Left forelimb (tissue), 1 donor: ENCODE measurements at places on chromosomes 3 and 15.

DNA sequence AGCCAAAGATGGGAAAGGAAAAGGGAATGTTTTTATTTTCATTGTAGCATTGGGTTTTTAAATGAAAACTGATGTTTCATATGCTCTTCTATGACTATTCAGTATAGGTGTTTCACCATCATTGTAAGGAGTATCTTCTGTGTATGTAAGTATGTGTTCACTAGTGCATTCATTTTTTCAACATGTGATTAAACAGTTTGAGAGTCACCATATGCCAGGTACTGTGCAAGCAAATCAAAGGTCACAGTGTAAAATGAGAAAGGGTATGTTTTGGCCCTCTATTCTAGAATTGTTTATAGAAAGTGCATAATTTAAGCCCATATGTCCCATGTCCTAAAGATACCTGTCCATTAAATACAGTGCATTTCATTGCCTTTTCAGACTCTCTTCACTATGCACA lies 207.2 kb downstream of the ZBTB20 start:
- no peak for DNase-seq

DNA sequence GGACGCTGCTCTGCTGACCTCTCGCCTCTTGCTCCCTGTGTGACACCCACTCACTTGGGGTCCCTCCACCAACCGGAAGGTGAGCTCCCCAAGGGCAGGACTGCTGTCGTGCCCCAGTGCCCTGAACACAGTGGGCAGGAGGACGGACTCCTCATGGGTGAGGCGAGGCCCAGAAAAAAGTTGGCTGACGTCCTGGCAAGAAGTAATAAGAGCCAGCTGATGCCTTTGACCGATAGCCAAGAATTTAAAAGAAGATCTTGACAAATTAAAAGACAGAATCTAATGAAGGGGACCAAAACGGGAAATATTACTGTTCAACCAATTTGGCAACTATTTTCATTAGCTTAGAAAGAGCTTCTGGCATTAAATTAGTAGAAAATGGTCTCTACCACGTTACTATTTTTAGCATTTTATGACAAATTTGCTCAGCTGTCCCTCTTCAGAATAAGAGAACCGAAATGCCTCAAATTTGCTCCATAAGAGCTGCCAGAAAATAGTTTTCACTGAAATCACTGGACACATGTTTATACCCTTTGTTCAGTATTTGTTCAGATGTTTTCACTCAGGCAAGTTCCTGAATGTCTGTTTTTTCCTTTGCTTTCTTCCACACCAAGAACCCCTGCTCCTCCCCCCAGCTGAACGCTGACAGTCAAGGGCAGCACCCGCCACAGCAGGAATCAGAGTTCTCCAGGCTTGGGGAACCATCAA lies 60.5 kb downstream of the XXYLT1 start:
- peak; percentile 69 for DNase-seq

DNA sequence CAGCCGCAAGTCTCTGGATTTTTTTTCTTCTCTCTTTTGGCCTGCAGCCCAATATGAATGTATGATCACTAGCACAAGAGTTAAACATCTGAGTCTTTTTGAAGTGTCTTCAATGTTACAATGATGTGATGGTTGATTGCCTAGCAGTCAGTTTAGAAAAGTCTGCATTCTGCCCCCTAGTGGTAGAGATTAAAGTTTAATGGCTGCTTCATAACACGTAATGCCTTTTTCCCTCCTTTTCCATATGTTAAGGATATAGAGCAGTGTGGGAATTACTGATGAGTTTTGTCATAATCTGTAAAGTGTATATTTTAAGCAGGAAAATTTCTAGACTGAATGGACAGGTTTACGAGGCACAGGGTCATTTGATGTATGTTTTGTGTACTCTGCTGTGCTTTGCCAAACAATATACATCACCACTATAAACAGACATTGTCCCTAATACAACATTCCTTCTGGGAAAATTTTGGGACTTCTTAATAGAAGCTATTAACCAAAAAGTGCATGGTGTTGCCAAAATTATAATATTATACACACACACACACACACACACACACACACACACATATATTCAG lies 1038.5 kb upstream of the NR2F2 start:
- DNase-seq = no peak

- no peak for DNase-seq
Observed at GRCh38 chr3:15637131-15637951, 35.8 kb downstream of the BTD start.

GRCh38 chr3:45119824-45120358 lies 26.3 kb downstream of the CDCP1 start:
- DNase-seq = no peak

DNA sequence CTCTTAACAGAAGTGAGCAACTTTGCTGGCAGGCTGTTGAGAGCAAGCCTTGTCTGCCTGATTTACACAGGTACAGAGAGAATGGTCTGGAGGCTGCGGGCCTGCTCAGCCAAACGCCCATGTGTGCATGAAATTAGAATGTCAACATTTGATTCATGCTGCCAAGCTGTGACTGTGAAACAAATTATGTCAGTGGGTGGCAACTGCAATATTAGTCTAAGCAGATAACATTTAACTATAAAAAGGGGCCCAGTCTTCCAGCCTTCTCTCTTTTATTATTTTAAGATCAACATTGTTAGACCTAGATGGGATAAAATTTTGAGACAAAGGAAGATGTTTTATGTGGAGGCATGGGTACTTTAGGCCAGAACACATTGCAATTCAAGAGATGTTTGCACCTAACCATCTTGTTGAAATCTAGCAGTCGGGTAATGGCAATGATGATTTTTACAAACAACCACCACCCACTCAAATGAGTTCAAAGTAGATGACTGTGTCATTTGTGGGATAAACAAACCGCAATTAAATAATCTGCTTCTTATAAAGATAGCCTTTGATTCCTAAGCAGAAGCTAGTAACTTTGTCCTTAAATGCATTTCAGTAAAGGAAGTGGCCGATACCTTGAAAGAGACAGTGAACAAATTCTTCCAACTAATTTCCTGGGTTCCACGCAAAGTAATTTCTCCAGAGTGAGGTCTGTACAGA lies 70.2 kb downstream of the FOXB1 start:
- no peak for DNase-seq

- no peak for DNase-seq
Observed at GRCh38 chr3:171940151-171940649, 97.1 kb downstream of the TMEM212 start.

DNA sequence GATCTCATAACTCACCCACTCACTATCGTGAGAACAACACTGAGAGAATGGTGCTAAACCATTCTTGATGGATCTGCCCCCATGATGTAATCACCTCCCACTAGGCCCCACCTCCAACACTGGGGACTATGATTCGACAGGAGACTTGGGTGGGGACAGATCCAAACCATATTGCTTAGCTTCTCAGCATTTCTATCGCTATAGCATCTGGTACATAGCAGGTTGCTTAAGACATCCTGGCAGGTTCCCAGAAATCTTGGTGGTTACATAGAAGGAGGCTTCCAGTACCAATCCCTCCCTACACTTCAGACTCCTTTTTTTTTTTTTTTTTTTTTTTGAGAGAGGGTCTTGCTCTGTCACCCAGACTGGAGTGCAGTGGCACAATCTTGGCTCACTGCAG lies 487.8 kb downstream of the EDEM1 start:
- DNase-seq = no peak

- DNase-seq = no peak
Observed at GRCh38 chr3:88312256-88312655, 162.5 kb downstream of the C3orf38 start.

- DNase-seq = no peak
Observed at GRCh38 chr15:65653341-65653740, 31.6 kb downstream of the SLC24A1 start.

DNA sequence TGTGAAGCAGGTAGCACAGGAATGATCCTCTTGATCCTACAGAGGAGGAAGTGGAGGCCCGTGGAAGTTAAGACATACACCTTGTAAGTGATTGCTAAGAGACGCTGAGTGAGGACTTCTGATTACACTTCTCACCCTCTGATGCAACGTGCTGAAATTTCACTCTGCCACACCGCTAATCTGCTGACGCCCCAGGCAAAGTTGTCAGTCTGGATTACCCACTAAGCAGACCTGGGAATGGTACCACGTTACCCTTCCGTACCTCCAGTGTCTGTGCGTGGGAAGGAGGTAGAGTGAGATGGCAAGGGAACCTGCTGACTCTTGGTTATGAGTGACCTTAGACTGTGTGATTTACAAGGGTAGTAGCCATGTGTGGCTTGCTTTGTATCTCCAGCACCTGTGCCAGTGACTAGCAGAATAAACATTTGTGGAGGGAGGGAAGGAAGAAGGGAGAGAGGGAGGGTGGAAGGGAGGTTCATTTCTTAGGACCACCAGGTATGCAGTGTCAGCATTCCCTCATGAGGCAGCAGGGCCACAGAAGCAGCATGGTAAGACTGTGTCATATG lies 115.0 kb downstream of the ALDH1A2 start:
- no peak for DNase-seq

- no peak for DNase-seq
Observed at GRCh38 chr15:98699591-98700424, 51.5 kb downstream of the IGF1R start.

GRCh38 chr3:146498002-146498736 lies 28.8 kb upstream of the PLSCR2 start:
- no peak for DNase-seq

DNA sequence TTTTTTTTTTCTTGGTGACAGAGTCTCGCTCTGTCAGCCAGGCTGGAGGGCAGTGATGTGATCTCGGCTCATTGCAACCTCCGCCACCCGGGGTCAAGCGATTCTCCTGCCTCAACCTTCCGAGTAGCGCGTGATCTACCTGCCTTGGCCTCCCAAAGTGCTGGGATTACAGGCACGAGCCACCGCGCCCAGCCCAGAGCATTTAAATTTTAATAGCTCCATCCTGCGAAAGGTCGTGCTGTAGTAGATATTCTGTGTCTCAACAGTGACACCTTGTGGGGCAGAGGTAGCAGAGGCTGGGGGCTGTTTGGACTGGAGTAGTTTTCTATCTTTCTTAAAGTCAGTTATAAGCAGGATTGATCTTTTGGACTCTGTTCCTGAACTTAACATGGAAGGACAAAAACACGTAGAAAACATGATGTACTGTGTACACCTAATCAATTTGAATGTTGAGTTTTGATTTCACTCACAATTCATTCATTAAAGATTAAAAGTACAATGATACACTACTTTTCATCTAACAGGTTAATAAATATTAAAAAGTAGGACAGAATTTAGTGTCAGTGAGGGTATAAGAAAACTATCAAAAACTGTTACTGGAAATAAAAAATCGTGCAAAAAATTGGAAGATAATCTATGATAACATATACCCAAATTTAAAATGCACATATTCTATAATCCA lies 11.0 kb upstream of the PDCD6IP start:
- DNase-seq = peak; percentile 68

DNA sequence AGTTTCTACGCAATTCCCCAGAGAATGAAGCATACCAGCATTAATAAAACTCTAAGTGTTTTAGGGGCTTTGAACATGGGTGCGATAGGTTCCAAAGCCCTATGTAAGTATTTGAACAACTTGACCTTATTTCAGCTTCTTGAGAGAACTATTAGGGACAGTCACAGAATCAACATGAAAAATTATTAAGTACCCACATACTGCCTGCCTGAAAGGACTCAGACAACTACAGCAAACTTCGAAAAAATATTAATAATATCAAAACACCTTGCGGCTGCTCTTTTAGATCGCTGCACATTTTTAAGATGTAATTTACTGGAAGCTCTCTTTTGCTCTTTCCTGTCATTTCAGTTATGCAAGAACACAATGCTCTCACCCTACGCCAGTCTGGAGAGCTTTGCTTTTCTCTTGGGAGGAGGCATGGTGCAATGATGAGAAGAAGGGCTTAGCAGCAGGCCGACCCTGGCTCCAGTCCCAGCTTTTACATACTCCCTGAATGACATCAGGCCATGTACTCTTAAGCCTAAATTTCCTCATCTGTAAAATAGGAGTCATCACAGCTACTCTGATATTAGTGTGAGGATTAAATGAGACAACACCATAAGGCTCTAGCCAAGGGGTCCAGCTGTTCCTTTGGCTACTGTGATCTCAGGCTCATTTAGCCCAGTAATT lies 640.7 kb downstream of the FHIT start:
- no peak for DNase-seq

GRCh38 chr3:7241584-7242302 lies 380.8 kb downstream of the GRM7 start:
- DNase-seq = no peak

DNA sequence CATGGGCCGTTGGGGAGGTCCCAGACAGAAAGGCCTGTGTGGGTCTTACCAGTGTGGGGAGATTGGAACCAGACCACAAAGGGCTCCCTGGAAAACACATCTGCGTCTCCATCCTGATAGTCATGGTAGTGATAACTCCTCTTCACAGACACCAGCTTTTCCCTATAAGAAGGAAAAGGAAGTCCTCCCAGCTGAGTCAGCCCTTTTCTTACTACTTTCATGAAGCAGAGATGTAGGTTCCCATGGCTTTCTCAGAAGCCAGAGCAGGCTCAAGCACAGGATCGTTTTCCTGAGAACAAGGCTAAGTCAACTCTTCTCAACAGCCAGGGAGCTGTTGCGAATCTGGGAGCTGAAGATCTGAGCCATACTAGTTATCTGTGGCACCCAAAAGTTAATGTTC lies 6.1 kb downstream of the DNASE1L3 start:
- no peak for DNase-seq

GRCh38 chr3:163576314-163576713 lies 1502.0 kb downstream of the SI start:
- DNase-seq = no peak

GRCh38 chr15:72198356-72199204 lies 993 bp upstream of the GRAMD2A start:
- DNase-seq = no peak

DNA sequence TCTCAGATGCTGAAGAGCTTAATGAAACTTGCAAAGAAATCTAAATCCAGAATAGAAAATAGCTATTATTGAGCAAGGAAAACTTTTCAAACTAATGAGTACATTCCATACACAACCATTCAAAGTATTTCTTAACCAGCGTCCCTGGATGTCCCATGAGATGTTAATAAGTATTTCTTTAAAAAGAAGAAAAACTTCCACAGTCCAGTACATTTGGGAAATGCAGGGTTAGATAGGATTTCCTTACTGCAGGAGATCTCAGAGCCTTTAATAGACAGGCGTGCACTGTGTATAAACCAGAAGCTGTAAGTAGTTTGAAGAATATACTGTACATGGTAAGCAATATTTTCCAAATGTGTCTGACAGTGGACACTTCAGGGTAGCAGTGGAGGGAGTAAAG lies 29.6 kb upstream of the BHLHE40 start:
- no peak for DNase-seq

- no peak for DNase-seq
Observed at GRCh38 chr3:53103397-53104296, 26.6 kb downstream of the RFT1 start.

GRCh38 chr3:78066287-78066686 lies 1026.4 kb downstream of the ROBO2 start:
- DNase-seq = no peak

DNA sequence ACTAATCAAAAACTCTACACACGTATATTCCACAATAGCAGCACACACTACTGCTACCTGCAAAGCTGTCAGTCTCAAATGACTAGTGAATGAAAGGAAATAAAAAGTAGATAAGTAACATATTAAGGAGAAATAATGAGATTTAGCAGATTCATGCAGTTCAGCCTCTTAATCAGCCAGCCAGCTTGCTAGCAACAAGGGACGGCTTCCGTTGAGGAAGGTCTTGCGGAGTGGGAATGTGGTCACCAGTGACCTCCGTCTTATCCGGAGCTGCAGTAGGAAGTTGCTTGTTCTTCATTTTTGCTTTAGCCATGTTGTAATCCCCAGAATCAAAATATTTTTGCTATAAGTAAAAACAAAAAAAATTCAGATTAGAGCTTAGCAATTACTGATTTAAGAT lies 17.1 kb downstream of the ARPP19 start:
- DNase-seq = no peak
